ENCODE measurements at places on chromosomes 3 and 15.

DNA sequence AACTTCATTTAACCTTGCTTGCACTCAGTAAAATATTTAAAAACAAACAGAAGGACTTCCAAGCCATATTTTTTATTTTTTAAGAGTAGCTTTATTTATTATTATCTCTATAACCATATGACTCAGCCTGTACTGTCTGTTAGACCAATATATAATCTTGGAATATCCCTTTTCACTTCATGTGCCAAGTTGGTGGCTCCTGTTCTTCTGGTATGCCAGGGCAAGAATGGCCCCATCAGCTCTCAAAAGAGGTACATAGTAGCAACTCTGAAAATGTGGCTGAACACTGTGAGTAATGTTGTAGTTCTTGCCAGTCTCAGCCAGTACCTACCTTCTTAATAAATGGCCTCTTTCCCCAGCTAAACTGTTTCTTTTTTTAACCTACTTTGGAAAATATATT, 257.0 kb upstream of the UBE2E1 start:
- DNase-seq = no peak

- DNase-seq = no peak
These were observed 10.1 kb upstream of the PPP1R2 start for GRCh38 chr3:195553268-195553667.

- DNase-seq = no peak
These were observed 275.5 kb downstream of the SHOX2 start for GRCh38 chr3:157830556-157831236.

DNA sequence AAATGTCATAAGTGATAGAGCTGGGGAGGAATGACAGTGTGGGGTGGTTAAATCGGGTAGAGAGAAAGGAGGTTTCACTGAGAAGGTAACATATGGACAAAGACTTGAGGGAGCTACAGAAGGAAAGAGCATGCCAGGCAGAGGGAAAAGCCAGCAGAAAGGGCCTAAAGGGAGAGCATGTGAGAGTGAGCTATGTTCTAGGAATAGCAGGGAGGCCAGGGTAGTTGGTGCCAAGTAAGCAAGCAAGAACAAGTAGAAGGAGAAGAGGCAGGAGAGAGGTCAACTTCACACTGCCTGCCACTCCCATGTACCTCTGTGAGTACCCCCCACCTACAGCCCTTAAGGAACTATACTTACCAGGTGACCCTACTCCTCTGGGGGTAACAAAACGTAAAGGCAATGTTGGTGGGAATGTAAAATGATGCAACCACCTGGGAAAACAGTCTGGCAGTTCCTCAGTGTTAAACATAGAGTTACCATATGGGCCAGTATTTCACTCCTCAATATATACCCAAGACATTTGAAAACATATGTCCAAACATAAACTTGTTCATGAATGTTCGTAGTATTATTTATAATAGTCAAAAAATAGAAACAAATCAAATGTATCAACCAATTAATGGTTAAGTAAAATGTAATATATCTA, 67.6 kb downstream of the SFMBT1 start:
- DNase-seq = no peak

- no peak for DNase-seq
These were observed 3.6 kb downstream of the RAD18 start for GRCh38 chr3:8959668-8960067.

- no peak for DNase-seq
These were observed 1026.4 kb downstream of the ROBO2 start for GRCh38 chr3:78066287-78066686.

- DNase-seq = no peak
These were observed 37.0 kb downstream of the FBXL22 start for GRCh38 chr15:63634154-63634553.

- DNase-seq = no peak
These were observed 54.5 kb downstream of the GABRG3 start for GRCh38 chr15:27025481-27025966.

- DNase-seq = peak; percentile 15
These were observed 86.9 kb downstream of the ATP10A start for GRCh38 chr15:25776071-25776746.
